Erythroblast (primary cell): ENCODE measurements at places on chromosomes 16 and 17.

- DNase-seq: no peak
Measured at GRCh38 chr16:79257953-79258490, 342.5 kb downstream of the MAF start.

GRCh38 chr16:56475201-56475600 lies 23.8 kb downstream of the OGFOD1 start:
- DNase-seq: no peak

DNA sequence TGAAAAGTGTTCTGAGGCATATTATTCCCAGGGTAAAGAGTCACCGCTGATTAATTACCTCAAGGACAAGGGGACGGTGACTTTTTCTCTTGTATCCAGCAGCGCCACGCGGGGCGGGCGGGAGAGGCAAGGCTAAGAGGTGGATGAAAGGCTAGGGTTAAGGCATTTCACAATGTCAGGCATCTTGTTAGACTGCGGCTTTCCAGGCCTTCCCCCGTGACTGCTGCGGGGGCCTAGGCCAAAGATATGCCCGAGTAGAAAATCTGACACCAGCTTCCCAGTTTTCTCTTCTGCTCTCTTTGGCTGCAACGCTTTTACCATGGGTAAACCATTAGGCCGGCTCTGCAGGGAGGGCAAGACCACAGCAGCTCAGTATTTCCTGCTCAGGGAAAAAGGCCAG lies 698.2 kb downstream of the MAF start:
- DNase-seq: no peak

GRCh38 chr16:21277045-21277926 lies 804 bp downstream of the CRYM start:
- DNase-seq: peak; percentile 19

DNA sequence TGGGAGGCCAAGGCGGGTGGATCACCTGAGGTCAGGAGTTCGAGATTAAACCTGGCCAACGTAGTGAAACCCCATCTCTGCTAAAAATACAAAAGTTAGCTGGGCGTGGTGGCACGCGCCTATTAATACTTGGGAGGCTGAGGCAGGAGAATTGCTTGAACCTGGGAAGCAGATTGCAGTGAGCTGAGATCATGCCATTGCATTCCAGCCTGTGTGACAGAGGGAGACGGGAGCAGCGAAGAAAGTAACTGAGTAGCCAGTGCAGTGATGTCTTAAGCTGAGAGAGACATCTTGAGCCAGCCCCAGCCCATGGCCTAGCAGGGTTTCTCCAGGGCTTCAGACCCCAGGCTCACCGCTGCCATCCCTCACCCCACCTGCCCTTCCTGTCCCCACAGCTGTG lies 9.8 kb upstream of the SMIM5 start:
- no peak for DNase-seq

GRCh38 chr17:47693731-47694580 lies at the start of gene TBKBP1:
Gene TBKBP1, plus strand, starts transcription at chr17:47694161. Its CDS starts 1,952 bp downstream, at chr17:47696113.
- DNase-seq: no peak

DNA sequence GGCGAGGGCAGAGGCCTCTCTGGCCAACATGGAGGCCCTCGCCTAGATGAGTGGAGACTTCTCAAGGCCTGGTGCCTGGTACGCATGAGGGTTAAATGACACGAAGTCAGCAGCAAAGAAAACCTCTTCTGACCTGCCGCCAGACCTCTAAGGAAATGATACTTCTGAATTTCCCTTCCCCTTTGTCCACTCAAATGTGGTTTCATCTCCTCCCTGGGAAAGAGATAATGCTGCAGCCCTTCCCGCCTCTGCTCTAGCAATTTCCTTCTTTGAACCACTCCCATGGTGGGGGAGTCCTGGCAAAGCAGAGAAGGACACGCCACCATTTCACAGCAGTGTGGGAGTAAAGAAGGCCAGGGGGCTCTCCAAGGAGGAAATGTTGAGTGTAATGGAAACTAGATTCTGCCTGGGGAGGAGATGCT lies 65.7 kb upstream of the BCAR1 start:
- no peak for DNase-seq

DNA sequence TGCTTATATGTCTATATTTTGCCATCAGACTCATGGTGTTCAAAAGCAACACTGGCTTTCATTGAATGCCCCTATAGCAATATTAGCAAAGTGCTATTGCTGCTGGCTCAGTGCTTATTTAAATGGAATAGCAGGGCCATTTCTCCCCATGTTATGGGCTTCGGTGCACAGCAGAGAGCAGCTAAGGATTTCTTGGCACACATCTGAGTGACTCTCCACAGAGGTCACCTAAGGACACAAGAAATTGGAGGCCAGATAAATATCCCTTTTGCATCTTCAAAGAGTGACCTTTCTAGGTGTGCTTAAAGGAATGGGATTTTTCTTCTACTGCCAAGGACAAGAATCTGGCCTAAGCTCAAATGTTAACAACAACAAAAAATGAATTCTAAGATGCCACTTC lies 751.8 kb downstream of the CDH11 start:
- DNase-seq: no peak

DNA sequence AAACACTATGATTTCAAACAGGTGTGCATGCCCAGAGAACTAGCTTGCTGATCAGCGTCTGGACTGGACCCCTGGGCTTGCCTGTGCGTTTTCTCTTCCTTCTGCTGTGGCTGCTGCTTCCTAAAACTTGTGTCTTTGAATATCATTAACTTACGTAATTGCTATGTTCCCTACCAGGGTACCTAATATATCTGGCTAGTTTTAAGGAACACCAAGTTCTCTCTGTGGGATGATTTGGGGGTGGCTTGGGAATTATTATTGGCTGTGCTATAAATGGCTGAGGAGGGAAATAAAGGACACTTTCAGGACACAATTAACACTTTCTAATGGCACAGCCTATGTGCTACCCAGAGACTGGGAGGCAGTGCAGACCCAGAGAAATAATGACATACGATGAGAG lies 606.0 kb upstream of the RBFOX1 start:
- no peak for DNase-seq

DNA sequence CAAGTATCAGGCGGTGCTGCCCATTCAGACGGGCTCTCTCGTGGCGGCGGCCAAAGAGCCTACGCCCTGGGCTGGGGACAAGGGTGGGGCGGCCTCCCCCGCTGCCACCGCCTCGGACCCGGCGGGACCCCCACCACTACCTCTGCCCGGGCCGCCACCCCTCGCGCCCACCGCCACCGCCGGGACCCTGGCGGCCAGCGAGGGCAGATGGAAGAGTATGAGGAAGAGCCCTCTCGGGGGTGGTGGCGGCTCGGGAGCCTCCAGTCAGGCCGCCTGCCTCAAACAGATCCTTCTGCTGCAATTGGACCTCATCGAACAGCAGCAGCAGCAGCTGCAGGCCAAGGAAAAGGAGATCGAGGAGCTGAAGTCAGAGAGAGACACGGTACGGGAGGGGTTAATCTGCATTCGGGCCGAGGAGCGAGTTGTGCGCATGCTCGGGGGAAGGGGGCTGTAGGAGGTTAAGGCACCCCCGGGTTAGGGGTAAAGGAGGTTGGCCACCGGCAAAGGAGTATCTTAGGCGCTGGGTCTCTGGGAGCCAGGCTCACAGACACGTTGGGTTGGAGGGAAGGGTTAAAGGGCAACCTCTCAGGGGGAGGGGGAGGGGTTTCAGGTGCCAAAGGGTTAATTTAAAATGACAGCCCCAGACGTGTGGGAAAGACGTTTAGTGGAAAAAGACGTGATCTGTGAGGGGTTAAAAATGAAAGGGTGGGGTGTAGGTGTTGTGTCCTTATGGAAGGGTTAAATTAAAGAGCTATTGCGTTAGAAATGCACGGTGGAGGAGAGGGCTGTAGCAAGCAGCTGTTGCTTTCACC lies 1.4 kb downstream of the MSL1 start:
- DNase-seq: peak; percentile 63

DNA sequence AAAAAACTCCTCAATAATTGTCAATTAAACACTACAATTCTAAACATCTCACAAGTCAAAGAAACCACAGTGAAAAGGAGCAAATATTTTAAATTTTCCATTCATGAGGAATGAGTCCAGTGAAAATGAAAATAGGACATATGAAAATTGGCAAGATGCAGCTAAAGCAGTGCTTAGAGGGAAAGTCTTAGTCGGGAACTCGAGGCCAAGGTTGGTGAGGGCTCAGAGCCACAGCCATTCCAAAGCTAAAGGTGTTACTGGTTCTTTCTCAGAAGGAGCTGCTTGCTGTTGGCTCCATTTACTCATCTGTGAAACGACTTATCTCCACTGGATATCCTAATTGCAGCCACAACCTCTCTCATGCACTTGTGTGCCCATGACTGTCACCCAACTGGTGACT lies 6.5 kb downstream of the SLC38A8 start:
- no peak for DNase-seq

DNA sequence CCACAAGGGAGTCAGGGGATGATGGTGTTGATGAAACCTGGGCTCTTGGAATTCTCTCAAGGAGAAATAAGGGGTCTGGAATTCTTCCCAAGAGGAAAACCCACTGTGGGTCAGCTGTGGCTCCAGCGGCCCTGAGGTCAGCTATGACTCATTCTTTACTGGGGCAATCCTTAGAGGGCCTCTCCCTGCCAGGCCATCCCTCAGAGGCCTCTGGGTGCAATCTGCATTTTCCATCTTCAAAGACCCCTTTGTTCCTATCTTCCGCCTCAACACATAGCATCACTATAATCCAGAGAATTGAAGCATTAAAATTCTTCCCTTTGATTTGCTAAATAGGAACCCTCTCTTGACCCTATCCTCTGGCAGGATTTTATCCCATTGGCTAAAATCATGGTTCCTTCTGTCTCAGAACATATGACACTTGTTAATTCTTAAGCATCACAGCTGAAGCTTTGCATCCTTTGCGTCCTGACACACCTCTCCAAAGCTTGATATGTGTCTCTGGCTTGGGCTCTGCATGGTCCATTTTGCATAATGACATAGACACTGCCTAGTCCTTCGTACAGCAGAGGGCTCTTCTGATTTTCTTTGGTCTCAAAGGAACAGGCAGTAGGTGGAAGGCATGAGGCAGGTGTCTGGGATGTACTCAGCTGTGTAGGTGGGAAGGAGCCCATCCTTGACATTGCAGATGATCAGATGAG lies 4.4 kb upstream of the KRT37 start:
- DNase-seq: no peak

DNA sequence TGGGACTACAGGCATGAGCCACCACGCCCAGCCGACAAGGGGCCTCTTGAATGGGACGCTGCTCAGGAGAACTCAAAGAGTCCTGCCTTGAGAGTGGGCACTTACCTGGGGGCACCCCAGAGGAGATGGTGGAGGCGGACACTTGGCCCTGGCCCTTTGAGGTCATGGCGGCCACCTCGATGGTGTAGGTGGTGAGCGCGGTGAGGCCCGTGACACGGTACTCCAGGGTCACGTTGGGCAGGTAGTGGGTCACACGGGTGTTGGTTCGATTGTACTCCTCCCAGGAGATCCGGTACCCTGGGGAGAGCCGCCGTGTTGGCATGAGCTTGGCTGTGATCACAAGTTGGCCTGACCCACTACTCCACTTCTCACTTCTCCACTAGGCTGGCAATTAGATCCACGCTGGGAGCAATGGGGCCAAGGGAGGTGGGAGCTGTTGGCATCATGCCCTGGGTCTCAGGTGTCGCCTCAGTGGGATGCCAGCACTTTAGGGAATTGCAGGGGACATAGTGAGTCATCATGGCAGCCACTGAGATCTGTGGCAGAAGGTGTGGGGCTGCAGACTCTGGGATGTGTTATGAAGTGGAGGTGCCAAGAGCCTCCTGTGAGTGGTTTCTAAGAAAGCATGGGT lies 89.2 kb upstream of the CDC42EP4 start:
- DNase-seq: no peak

- DNase-seq: no peak
Measured at GRCh38 chr16:31499928-31500327, 8.3 kb downstream of the RUSF1 start.

DNA sequence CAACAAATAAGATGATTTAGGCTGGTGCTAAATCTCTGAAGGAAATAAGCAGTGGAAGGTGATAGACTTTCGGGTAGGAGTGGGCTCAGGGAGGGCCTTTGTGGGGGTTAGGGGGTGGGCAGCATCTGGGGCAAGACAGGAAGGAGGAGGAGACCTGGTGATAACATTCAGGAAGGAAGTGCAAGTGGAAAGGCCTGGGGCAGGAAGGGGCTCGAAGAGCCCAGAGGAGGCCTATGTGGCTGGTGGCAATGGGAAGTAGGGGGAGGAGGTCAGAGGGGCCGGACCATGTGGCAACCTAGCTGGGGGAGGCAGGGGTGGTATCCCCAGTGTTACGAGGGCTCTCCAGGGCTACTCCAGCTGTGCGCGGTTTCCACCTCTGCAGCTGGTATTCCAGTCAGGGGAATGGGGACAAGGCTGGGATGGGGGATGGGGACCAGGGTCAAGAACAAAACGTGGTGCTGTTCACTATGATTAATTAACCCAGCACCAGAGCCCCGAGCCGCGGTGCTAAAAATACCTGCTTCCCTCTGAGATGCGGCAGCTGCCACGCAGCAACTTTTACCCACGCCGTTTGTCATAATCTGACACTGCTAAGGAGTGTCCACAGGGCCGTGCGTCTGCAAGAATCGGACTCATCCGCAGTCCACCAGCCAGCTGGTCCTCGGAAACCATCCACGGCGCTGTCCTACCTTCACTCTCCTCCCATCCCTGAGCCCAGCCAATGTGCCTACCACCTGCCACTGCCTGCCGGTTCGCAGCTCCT lies 5.2 kb upstream of the CCDC182 start:
- DNase-seq: no peak

DNA sequence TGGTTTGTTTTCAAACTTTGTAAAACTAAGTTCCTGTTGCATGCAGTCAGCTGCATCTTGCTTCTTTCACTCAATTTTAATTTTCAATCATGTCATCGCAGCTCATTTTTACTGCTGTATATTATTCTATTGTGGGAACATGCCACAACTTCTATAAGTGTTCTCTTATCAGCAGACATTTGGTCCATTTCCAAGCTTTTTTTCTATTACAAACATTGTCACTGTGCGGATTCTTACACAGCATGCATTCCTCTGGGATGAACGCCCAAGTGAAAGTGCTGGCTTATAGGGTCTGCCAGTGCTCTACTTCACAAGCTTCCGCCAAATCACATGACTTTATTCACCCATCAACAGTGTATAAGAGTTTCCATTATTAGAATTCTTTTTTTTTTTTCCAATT lies 22.7 kb downstream of the GINS3 start:
- DNase-seq: no peak

- DNase-seq: peak; percentile 65
Measured at GRCh38 chr17:73231395-73231794, 30.3 kb downstream of the CPSF4L start.

DNA sequence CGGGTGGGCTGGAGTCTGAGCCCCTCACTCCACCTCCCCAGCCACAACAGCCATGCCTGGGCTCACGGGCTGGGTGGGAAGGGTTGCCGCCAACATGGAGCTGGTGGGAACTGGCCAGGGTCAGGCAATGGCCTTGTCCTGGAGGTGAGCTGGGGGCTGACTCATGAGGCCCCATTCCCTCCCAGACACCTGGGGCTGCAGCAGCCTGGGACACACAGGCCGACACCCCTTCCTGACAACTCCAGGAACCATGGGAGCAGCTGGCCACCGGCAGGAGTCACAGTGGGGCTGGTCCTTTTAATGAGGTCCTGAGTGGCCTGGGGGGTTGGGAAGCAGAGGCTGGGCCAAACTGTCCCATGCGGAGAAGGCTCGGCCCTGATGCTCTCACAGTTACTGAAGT lies 12.2 kb downstream of the DBNDD1 start:
- DNase-seq: no peak

- DNase-seq: peak; percentile 64
Measured at GRCh38 chr17:68613739-68614298, 12.7 kb upstream of the FAM20A start.

GRCh38 chr16:66255647-66256046 lies 110.8 kb upstream of the CDH5 start:
- DNase-seq: no peak

- DNase-seq: no peak
Measured at GRCh38 chr17:46072998-46073397, 73.9 kb downstream of the STH start.

GRCh38 chr17:14792746-14793145 lies 472.4 kb downstream of the PMP22 start:
- no peak for DNase-seq
